Pulmonary artery endothelial cell (primary cell): ENCODE measurements at places on chromosomes 4 and X.

- DNase-seq: no peak
These were observed 50.4 kb upstream of the IL13RA2 start for GRCh38 chrX:115067812-115068211.

GRCh38 chrX:40449396-40449795, 131.4 kb upstream of the ATP6AP2 start:
- DNase-seq: no peak

DNA sequence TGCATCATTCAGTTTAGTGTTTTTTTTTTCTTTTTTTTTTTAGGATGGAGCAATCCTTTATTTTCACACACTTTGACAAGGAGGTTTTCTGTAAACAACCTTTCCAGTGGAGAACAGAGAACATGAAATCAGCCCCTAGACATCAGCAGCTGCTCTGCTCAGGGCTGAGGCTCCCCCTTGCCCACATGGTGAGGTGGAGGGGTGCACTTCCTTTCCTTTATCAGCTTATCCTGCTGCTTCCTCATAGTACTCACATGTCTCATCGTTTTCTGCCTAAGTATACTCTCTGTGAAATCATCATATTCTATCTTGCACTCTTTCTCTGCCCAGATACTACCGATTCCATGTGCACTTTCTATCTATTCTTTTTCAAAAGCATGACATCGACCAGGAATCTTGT, 47.6 kb upstream of the PRSS12 start:
- no peak for DNase-seq

DNA sequence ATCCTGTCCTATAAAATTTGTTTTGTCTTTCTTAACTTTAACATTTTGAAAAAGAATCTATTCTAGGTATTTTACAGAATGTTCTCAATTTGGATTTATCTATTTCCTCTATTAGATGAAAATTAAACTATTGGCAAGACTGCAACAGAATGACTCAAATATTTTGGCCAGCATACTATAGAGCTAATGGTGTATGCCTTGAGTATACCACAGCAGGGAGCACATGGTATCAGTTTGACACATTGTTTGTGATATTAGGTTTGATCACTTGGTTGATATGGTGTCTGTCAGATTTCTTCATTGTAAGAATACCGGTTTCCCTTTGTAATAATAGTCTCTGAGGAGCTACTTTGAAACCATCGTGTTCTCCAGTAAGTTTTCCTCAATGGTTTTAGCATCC, 87.8 kb upstream of the NPNT start:
- no peak for DNase-seq

DNA sequence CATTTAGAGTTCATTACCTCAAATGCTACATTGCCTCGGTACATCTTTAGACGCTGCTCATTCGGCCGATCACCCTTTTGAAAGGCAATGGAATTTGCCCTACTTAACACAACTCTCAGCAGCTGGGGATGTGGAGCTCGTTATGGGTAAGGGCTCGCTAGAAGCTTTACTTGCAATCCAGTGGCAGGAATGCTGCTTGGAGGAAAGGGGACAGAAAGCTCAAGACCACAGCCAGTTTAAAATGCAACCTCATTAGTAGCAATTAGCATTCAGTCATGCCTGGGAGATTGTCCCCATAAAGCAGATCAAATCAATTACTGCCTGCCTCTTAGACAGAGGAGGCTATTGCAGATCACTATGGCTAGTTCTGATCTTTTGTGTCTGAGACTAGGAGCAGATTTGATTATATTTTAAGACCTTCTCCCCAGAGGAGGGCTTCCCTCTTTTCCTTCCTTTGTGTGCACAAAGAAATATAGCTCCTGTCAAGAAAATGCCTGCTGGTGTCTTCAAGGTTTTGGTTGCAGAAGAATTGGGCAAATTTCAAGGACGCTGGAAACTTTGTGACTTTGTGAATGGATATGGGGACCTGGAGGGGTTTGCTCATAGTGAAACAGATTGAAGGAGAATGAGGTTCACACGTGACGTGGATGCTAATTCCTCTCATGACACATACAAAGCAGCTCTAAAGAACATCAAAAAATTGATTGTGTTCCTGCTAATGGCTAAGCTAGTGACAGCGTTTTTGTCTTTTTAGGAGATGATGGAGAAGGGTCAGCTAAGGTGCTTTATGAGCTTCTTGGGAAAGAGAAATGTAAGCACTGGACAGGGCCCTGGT, 237.5 kb upstream of the GLRA2 start:
- DNase-seq: no peak

DNA sequence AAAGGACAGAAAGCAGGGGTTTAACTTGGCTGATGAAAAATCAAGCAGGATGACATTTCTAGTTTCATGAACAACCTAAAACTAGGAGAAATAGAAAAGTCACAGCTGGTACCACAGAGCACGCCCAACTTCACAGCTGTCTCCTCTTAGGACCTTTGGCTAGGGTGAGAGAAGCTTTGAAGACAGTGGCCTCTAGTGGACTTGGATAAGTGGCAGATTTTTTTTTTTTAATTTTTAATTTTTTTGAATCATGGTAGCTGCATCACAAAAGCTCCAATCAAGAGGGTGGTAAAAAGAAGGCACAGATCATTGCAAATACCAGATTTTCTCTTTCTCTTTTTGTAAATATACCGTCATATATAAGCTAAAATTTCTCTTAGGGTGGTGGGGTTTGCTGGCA, 20.2 kb upstream of the MAP3K15 start:
- no peak for DNase-seq

DNA sequence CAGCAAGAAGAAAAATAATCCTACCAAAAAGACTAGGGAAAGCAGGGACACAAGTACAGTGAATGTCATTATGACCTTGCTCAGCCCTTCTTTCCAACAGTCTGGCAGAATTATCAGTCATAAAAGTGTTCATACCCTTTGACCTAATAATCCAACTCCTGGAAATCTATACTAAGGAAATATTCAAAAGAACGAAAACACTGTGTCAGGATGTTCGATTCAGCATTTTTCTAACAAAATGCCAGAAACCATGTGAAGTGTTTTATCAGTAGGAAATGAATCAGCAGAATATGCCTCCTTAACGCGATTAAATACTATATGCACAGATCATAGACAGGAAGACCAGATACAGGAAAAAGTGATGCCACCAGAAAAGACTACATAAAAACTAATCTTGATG, 16.2 kb upstream of the S100G start:
- peak; percentile 32 for DNase-seq

- DNase-seq: no peak
These were observed 11.9 kb downstream of the RPS6KA3 start for GRCh38 chrX:20254712-20255299.

DNA sequence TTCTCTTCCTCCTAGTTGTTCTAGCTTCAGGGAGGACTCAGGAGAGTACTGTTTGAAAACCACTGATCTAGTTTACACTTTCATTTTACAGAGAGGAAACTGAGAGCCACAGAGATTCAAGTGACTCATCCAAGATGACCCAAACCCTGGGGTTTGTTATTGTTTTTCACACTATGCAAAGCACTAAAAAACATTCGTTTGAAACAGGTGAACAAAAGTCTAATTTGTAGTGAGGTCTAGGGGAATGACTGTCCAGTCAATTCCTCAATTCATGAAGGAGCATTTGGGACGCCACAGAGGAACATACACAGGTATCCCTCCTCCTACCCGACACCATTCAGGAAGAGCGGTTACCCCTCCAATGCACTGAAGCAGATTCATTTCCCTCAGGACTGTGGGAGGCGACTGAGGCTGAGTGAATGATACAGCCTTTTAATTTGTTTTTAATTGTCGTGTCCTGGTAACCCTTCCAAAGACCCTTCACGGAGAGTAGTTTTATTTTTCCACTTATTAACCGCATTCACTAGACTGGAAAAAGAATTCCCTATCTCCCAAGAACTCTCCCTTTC, 30.3 kb downstream of the TLR10 start:
- no peak for DNase-seq

- DNase-seq: no peak
These were observed 71.4 kb downstream of the COL4A6 start for GRCh38 chrX:108366644-108367406.

DNA sequence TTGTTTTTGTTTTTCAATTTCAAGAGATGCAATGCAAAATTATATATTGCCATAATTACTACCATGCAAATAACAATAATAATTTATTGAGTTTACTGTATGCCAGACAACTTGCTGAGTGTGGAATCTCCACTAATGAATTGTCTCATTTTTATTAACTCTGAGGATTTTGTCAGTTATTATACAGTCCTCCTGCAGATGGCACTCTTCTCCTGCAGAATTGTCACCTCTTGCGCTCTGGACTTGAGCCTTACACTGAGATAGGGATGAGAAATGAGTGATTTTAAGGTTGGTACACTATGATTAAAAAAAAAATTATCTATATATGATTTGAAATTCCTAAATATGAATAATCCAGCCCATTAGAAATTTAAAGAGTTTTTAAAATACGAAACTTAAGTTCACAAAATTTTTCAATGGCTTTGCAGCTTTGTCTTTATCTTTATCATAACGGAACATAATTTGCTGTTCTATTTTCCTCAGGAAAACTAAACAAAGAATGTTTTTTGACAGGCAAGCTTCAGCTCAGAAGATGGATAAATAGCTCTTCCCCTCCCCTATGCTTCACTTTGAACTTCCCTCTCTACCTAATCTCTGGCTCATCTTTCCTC, 12.7 kb upstream of the PAQR3 start:
- no peak for DNase-seq

GRCh38 chr4:172055046-172055445, 241.8 kb downstream of the GALNTL6 start:
- no peak for DNase-seq

GRCh38 chr4:4293279-4293678, 3.2 kb downstream of the ZBTB49 start:
- no peak for DNase-seq

- no peak for DNase-seq
These were observed 291.1 kb downstream of the KLHL4 start for GRCh38 chrX:87808576-87809243.

GRCh38 chr4:89491761-89492160, 184.2 kb upstream of the GPRIN3 start:
- DNase-seq: no peak

DNA sequence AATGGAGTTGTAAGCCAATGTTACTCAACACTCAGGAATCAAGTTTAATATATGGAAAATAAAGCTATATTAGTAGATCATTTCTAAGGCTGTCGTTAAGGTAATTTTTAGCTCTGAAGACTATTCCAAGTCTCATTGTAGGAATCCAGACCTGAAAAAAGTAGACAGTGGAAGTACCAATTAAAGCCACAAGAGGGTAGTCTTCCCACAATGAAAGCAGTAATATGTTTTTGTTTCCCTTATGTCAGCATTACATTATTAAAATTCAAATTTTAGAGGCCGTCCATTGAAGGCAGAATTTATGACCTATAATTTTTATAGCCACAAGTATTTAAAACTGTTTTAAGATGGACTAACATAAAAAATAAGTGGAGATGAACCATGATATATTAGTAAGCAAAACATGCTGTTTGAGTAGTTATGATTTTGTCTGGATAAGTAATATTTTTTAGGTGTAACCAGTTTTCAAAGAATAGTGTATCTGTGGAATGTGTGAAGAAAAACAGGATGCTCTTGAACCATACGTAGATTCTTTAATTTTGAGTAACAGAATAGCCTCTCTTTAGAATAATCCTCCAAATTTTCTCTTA, 372.6 kb upstream of the TECRL start:
- DNase-seq: no peak

- DNase-seq: no peak
These were observed 62.7 kb upstream of the HELT start for GRCh38 chr4:184955636-184956035.

DNA sequence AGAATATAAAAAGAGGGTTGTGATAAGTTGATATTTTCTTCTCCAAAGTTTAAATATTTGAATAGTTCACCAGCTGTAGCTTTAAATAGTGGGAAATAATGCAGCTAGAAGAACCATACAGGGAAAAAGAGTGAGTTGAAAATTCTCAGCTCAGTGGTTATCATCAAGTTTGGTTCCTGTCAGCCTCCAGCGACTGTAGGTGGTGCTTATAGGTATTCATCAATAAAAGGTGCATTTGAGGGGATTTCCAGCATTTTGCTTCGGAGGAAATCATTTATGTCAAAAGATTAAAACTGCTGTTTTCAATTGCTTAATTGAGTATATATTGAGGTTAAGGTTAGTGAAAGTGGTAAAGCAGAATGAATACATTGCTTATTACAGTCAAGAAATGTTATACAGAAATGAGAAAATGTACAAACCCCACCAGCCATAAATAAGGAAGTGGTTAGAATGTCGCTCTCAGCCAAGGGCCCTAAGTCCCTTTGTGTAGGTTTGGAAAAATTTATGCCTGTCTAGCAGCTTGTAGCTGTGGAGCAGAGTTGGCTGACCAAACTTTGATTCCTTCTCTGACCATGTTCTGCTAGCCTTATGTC, 532.9 kb upstream of the FTHL17 start:
- DNase-seq: no peak

- no peak for DNase-seq
These were observed 110.3 kb downstream of the SHROOM3 start for GRCh38 chr4:76545226-76545884.

GRCh38 chrX:51024106-51024696, 113.7 kb downstream of the BMP15 start:
- no peak for DNase-seq

DNA sequence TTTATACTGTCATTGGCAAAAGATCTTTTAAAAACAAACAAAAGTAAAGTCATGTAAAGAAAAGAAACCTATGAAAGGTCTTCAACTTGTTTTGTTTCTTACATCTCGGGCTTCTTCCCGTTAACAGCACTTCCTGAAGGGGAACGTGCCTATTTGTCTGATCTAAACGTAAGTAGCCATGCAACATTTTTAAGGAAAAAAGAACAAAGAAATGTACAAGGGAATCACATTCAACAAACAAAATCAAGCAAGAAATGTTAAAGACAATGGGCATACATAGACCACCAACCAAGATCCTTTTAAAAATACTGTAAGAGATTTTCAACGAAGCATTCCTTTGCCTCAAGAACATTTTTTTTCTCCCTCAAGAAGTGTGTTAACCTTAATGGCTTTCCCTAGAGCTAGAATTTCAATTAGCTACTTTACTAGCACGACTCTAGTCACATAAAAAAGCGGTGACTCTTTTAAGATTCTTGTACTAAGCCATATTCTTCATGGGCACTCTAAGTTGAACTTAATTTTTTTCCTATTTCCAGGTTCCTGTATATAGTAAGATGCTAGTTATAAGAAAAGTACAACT, 112.0 kb upstream of the TTC29 start:
- DNase-seq: no peak

- no peak for DNase-seq
These were observed 433.5 kb downstream of the AFF2 start for GRCh38 chrX:148933881-148934280.

DNA sequence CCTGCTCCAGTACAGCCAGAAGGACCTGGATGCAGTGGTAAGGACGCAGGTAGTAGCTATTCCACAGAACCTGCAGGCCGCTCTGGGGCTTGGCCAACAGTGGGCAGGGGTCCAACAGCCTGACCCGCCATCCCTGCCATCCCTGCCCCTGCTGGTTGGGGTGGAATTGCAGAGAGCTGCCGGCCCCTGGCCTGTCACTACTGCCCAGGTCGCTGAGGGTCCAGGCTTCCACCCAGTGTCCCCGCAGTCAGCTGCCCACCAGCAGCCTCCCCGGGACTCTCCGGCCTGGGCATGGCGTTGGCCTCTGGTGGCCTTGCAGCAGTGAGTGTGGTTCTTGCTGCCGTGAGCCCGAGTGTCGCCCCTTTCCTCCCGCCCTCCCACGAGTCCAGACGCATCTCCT, 16.3 kb downstream of the TACC3 start:
- DNase-seq: no peak
